ENCODE measurements at places on chromosomes 3 and 15.

DNA sequence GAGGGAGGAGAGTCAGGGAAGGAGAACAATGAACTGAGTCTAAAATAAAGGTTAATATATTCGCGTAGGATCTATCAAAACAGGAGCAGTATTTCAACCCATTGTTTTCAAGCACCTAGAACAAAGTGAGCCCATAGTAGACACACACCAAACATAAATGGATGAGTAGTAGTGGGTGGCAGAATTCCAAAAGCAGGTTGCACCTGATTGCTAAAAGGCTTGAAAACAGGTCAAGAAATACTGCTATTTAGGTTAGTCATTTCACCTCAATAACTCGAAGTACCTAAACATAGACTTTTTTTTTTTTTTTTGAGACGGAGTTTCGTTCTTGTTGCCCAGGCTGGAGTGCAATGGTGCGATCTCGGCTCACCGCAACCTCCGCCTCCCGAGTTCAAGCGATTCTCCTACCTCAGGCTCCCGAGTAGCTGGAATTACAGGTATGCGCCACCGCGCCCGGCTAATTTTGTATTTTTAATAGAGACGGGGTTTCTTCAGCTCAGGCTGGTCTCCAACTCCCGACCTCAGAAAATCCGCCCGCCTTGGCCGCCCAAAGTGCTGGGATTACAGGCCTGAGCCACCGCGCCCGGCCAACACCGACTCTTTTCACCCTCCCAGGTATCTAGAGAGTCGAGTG lies 855 bp upstream of the ABHD5 start:
- DNase-seq = no peak

- no peak for DNase-seq
Measured at GRCh38 chr3:126798521-126798920, 94.5 kb downstream of the CHCHD6 start.

DNA sequence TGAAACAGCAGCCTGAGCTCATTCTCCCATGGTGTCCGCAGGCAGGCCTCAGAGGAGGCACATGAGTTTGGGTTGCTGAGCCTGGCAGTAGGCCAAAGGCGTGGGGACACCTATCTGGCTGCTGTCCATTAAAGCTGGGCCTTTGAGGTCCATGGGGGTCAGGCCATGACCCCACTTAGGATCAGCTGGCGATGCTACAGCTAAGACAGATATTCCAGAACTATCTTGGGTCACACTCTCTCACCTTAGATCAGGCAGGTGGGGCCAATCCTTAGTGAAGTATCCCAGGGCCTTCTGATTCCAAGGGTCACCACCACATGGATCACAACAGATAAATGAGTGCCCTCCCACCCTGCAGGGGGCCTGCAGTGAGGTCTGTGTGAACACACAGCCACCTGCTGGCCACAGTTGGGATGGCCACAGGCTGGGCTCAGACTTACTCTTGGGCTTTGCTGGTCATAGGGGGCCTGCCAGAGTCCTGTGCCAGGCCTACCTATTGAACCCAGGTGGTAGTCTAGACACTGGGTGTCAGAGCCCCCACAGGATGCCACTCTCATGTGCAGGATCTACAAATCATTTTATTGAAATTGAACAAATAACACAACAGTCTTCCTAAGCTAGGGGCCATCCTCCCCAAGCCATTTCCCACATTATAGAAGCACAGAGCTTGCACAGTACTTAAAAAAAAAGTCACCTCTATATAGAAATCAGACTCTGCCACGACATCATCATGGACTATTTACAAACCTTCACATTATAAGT lies 2.0 kb upstream of the HYAL2 start:
- peak; percentile 45 for DNase-seq

GRCh38 chr3:163766112-163766511 lies 1312.2 kb downstream of the SI start:
- no peak for DNase-seq

GRCh38 chr3:127964053-127964452 lies 49.0 kb downstream of the KBTBD12 start:
- no peak for DNase-seq

- no peak for DNase-seq
Measured at GRCh38 chr3:67686069-67686468, 31.7 kb upstream of the SUCLG2 start.

- DNase-seq = no peak
Measured at GRCh38 chr3:122251428-122251827, 68.0 kb downstream of the CASR start.

- DNase-seq = no peak
Measured at GRCh38 chr3:42875325-42876151, at the start of gene CYP8B1. CYP8B1 (minus strand) TSS chr3:42875879; CDS start chr3:42875816, 63 bp downstream.

GRCh38 chr3:121817753-121818152 lies 17.1 kb downstream of the IQCB1 start:
- DNase-seq = no peak

GRCh38 chr15:60338810-60339209 lies 59.0 kb downstream of the ANXA2 start:
- DNase-seq = no peak

DNA sequence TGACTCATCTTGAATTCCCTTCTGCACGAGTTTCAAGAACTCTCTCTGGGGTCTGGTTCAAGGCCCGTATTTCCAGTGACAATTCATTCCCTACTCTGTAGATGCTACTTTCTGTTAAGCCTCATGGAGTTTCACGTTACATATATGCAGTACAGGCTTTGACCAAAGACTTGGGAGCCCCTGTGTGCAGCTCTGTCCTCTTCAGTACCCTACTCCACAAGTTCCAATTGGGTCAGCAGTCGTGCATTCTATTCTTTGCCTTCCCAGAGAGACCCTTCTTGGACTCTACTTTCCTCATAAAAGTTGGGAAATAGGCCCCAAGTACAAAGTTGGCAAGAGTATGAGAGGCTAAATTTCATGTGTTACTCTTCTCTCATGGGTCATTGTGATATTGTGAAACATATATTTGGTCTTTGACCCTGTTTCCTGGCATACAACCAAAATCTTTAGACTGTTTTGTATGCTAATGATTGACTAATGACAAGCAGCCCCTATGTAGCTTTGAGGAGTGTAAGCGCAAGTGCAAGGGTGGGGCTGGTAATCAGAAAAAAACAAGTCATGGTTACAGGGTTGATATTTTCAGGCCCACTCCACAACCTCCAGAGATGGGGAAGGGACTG lies 15.0 kb upstream of the CCDC50 start:
- DNase-seq = peak; percentile 20

- no peak for DNase-seq
Measured at GRCh38 chr3:86168512-86168911, 822.4 kb downstream of the VGLL3 start.

- no peak for DNase-seq
Measured at GRCh38 chr3:157188391-157188790, 28.4 kb upstream of the CCNL1 start.

DNA sequence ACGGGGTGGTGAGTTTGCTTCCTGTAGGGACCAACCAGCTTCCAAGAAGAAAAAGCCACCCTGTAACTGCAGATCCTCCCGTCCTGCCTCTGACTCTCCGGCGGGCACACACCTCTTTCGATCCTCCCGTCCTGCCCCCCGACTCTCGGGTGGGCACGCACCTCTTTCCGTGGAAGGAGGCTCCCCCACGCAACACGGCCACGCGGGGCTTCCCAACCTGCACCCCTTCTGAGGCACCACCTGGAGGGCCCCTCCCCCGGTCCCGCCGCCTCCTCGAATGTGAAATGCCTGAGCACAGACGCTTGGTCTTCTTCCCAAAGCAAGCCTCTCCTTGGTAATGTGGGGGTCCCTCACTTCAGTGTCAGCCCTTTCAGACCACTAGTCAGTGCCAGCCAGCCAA lies 7.3 kb downstream of the ADAMTS17 start:
- DNase-seq = no peak

- no peak for DNase-seq
Measured at GRCh38 chr3:46218196-46218709, 10.1 kb upstream of the CCR1 start.

DNA sequence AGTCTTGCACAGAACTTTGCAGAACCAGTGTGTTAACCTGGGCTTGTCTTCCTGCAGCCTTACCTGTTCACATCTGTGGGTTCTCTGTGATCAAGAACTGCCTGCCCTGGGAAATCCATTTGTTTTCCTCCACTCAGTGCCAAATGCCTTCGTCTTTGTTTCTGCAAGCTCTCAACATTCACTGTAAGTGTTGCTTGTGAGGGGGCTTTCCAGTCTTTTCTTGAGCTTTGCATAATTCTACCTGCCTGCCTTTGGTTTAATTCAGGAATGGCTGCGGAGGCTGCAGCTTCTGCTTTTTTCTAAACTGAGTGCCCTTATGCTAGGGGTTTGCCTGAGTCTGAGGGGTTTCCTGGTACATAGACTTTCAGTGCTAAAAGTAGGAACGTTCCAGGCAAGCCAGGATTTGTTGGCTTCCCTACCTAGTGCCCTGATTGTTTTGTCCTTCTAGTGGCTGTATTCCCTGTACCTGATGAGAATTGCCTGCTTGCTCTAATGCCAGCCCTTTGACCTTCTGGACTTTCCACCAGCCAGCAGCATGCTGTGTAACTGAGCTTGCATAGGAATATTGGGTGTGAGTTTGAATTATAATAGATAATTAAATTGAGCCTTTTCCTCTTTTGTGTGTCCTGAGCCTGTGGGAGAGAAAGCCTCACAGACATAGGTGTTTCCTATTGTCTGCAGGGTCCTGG lies 96.6 kb upstream of the CLSTN2 start:
- no peak for DNase-seq

DNA sequence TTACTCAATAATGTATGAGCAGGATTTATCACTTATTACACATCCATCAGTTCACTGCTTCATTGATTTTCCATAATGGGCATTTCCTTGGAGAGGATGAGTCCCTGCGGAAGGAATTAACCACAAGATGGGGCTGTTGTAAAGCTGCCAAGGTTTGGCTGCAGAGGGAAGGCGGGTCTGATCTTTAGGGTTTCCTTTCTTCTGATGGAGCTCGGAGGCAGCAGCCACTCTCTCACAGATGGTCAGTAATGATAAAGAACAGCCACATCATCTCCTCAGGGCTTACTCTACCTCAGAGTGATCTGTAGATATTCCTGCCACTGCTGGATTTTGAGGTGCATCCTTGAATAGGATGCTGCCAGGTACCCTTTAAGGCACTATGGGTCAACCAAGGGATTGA lies 115.2 kb downstream of the USP13 start:
- peak; percentile 36 for DNase-seq

DNA sequence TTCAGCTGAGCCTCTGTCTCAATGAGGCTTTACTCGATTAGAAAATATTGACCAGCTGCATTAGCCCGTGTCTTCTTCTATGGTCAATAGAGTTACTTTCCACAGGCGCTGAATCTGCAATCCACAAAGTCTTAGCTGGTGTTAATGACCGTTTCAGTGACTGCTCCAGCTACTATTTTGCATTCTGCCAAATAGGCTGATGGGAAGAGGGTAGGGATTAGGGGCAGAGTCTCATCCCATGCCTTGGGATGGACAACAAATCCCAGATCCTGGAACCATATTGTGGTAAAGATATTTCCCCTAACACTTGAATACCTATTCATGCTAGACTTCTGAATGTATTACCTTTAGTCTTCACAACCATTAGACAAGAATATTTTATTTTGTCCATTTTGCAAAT lies 29.5 kb upstream of the MAGI1 start:
- no peak for DNase-seq

GRCh38 chr15:89017370-89018066 lies 70.7 kb upstream of the ABHD2 start:
- peak; percentile 64 for DNase-seq

DNA sequence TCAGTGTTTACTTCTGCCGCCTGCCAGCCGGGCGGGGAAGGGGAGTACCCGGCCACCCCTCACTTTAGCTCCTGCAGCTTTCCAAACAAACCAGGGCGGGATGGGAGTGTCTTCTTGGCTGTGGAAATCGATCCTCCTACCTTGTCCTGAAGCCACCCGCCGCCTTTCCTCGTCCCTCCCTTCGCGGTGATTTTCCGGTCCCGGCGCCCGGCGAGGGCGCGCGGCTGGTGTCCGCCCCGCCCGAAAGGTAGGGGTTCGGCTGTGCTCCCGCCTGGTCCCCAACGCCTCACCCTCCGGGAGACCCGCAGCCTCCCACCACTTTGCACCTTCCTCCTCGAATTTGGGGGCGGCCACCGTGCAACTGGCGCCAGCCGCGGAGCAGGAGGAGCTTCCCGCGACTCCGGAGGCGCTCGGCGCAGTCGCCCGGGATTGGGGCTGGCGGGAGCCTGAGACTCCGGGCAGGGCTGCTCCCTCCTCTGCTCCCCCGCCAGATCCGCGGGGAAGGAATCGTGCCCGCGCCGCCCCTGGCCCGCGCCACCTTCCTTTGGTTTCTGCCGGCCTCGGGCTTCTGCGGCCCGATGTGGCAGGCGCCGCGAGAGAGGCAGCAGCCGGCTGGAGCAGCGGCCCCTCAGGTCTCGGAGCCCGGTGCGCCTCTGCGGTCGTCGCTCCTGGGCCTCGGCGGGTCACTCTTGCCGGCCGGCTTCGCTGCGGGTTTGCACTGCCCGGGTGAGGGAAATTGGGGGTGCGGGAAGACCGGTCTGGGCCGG lies 30.7 kb upstream of the ST3GAL6 start:
- peak; percentile 50 for DNase-seq

Measured in PC-9 (cell line).